ENCODE measurements at places on chromosomes 1 and 21.

DNA sequence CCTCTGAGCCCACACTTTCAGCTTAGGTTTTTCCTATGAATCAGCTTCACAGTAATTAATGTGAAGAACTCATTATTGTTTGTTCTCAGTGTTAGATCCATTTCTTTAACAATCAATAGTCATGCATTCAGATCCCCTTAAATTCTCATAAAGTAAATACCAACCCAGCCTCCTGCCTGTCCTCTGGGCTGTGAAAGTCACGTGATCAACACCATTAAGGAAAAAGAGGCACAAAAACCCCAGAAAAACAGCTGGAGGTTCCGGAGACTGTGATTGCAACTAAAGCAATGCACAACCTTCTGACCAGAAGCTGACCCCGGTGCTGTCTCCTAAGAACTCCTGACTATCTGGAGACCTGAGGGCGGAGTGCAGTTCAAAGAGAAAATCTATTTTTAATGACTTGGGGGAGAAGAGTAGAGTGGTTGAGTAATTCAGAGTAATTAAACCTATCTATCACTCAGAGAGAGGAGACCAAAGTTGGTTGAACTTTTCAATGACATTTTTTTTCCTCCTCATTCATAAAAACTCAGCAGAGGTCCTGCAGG is 132.5 kb downstream of the PLXNA2 start:
- no peak for DNase-seq

- DNase-seq: no peak
Measured at GRCh38 chr1:203765029-203765837, at the start of gene LAX1. TSS of gene LAX1 (plus strand) at chr1:203765183. CDS start at chr1:203765566, 383 bp downstream.

DNA sequence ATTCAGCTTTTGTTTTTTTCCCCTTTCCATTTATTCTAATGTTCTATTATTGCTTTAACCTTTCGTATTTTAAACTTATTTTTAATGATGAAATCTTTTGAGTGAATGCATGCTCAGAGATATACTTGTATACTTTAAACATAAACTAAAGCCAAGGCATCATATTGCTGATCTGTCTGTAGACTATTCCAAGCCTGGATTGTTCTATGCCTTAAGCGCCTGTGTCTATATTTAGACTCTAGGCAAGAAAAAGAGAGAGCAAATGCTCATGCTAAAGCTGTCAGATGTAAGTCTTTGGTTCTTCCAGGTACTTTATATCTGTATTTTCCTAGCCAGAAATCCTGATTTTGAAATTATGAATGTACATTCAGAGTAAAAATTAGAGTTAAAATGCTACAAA is 14.4 kb downstream of the SH3GLB1 start:
- no peak for DNase-seq

DNA sequence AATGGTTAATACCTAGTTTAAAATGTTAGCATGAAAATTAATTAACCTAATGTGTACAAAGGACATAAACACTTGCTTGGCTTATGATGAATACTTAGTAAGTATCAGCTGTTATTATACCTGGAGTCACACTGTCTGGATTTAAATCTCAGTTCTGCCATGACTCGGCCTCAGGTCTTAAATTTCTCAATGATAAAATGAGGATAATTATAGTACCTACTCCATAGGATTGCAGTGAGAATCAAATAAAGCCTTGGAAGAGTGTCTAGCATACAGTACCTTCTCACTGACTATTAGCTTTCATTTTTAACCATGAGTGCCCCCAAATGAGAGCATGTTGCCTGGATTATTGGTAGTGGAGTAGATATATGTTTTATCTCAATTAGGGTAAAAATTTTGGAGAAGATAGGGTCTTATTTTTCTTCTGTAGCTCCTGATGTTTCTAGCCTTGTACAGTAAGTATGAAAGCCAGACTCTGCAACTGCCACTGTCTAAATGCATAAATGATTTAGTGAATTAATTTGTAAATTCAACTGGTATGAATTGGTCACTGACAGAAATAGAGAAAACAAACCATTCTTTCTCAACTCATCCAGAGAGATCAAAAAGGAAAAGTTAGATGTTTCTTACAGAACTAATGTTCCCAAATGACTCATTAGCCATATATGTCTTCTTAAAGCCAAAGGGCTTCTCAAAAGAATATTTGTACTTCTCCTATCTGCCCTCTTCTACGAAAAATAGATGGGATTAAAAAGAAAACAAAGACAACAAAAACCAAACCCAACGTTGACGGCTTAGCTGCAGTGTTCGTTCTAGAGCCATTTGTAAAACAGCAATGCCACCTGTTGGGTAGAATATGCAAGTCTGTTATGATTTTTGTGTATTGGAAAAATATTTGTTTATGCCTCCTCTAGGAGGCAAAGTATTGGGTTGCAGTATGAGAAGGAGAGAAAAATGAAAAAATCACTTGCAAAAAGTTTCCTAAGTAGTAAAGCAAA is 53.8 kb upstream of the MROH9 start:
- no peak for DNase-seq

DNA sequence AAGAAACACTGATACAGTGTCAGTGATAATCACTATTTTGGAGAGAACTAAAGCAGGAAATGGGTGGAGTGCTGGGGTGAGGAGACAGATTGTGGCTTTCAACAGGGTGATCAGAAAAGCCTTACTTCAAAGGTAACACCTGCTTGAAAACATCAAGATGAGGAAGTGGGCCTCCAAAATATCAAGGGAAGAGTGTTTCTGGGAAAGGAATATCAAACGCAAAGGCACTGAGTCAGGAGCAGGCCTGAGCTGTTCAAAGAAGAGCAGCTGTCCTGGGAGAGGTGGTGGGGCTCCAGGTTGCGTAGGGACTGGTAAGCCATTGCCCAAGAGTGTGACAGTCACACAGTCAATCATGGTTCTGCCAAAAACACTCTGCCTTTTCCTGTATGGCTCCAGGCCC is 47.1 kb upstream of the ATP1A1 start:
- DNase-seq: no peak

- no peak for DNase-seq
Measured at GRCh38 chr1:45554198-45554597, 3.6 kb downstream of the AKR1A1 start.

DNA sequence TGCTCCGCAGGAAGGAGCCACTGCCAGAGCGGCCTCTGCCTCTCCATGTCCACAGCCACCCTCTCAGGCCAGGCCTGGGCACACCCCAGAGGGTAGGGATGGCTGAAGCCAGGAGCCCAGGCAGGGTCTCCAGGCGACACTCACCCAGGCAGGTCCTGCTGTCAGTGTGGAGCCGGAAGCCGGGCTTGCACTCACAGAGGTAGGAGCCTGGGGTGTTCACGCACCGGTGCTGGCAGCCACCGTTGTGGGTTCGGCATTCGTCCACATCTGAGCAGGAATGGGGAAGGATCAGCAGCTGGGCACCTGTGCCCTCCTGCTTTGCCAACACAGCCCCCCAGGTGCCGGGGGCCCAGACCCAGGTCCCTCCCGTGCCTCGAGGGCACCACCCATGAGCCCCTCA is 69.5 kb downstream of the ARHGEF16 start:
- no peak for DNase-seq

DNA sequence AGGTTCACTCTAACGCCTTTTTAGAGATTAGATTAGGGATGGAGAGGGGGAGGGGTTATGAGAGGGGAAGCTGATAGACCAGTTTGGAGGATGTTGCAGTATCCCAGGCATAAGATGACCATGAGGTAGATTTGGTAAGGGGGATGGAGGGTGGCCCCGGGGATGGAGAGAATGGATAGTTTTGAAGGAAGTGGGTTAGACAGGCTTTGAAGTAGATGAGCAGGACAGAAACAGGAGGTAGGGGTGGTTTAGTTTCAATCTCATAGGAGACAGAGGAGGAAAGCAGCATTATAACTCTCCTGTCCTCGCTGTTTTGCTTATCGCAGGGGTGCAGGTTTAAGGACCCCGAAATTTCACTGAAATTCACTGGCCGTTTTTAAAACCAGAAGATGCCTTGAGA is 11.8 kb downstream of the UBIAD1 start:
- DNase-seq: no peak

- no peak for DNase-seq
Measured at GRCh38 chr1:100642826-100643225, 76.7 kb upstream of the VCAM1 start.

- no peak for DNase-seq
Measured at GRCh38 chr1:176118985-176119384, 88.1 kb downstream of the COP1 start.

DNA sequence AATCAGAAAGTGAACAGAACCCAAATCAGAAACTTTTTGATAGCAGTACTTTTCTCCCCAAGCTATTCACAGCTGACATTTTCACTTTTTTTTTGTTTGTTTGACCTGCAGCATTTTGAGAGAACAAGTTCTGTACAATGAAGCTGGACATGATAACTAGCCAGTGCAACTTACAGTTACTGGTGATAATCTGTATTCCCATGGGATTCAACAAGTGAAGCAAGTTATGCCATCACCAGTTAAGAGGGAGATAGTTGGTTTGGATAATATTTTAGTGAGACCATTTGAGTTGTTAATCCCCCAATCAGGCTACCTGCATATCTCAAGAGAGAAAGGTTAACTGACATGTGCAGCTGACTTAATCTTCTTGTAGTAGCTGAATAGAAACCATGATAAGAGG is 18.1 kb downstream of the SON start:
- DNase-seq: no peak

GRCh38 chr1:227225715-227226346 is 92.5 kb downstream of the CDC42BPA start:
- DNase-seq: peak; percentile 14

DNA sequence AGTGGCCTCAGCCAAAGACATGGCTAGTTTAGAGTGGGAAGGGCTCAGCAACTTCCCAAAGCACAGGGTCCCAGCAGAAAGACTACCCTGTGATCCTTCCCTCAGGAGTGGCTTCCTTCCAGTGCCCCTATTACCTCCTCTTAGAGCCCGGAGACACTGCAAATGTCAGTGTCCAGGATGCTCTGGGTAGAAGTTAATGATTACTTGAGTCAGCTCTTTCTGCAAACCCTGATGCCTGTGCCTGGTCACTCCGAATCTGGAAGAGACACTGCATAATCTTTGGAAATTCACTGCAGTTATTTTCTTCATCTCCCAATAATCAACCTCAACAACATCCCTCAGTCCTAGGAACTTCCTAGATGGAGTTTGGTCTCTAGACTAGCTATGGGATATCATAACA is 27.2 kb upstream of the MGST3 start:
- no peak for DNase-seq

GRCh38 chr1:86541859-86542258 is 5.0 kb upstream of the CLCA4 start:
- DNase-seq: no peak

DNA sequence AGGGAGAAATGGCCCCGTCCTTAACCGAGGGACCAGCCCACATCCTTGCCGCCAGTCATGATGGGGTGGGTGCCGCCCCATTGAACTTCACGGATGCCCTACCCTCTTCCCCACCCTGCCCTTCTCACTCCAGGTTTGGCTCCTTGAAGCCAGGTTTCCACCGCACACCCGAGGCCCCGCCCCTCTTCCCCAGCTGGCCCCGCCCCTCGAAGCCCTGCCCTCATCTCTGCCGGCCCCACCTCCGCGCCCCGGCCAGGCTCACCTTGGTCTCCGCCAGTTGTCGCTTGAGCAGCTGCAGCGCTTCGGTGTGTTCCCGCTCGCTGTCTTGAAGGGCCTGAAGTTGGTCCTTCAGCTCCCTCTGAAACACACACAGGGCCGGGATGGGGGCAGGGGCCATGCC is 16.6 kb downstream of the TRIM62 start:
- DNase-seq: no peak

- DNase-seq: no peak
Measured at GRCh38 chr1:21573971-21574465, 64.8 kb downstream of the ALPL start.

DNA sequence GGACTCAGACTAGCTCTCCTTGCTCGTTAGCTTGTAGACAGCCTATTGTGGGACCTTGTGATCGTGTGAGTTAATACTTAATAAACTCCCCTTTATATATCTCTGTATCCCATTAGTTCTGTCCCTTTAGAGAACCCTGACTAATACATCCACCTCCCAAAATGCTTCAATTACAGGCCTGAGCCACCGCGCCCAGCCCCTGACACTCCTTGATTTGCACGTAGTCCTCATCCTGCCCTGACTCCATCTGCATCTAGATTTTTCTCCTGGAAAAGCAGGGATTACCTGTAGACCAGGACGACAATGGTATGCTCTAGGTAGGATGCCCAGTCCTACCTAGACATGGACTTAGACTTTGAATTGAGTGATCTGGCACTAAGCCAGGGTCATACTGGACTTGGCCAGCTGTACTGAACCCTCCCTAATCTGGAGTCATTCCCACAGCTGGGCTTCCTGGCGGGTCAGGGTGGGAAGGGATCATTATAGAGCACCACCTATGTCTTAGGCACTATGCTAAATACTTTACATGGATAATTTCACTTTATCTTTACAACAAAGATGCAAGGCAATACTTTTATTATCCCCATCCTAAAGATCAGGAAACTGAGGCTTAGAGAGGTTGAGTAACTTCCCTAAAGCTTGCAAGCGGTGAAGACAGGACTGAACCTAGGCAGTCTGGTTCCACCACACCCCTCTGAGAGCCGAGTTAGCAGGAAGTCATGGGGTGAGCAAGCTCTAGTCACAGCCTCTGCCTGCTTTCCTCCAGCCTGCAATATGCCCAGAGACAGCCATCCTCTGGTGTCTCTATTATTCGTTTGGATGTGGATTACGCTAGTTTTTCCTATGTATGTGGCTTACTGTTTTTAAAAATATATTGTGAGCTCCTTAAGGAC is 89.4 kb downstream of the DTL start:
- peak; percentile 49 for DNase-seq

GRCh38 chr1:230937371-230937770 is 41.3 kb downstream of the TTC13 start:
- DNase-seq: no peak

DNA sequence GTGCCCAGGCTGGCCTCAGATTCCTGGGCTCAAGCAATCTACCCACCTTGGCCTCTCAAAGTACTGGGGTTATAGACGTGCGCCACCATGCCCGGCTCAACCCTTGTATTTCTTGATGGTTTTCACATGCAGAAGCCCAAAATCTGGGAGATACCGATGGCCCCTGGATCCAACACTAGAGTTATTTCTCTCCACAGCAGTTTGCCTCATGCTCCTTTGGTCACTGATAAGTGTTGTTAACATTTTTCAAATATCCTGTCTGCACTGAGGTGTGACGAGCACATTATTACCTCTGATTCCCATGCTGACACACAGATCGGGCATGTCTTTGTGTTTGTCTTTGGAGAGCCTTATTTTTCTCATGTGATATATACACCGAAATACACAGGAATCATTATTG is 107.0 kb downstream of the KIF26B start:
- no peak for DNase-seq

GRCh38 chr1:232682248-232682647 is 52.3 kb upstream of the SIPA1L2 start:
- DNase-seq: no peak

GRCh38 chr1:2499986-2500596 is 24.0 kb downstream of the PLCH2 start:
- no peak for DNase-seq

DNA sequence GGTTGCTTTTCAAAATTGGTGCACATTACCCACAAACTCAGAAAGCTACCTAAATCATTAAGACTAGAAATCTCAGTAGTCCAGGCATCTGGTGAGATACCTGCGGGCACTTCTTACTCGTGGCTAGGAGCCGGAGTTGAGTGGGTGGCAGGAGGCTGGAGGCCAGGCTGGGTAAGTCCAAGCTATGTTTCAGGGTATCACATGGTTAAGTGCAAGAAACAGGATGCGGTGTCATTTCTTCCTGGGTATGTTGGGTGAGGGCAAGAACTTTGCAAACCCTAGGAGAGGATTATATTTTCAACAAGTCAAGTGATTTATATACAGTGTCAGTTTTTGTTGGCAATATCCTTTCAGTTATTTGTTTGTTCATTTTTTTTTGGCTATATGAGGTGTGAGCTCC is 41.0 kb downstream of the VANGL1 start:
- no peak for DNase-seq
